ENCODE measurements at places on chromosomes 2 and 18.
A peak's percentile ranks its signal among the peaks of the same experiment; 100 is the strongest.

- DNase-seq, result no peak
Observed at GRCh38 chr18:45103319-45104048, 422.8 kb downstream of the SETBP1 start.

GRCh38 chr18:44130376-44130942, 550.2 kb upstream of the SETBP1 start:
- DNase-seq, result peak; percentile 8

- no peak for DNase-seq
Observed at GRCh38 chr2:71516253-71516888, 63.0 kb downstream of the DYSF start.

DNA sequence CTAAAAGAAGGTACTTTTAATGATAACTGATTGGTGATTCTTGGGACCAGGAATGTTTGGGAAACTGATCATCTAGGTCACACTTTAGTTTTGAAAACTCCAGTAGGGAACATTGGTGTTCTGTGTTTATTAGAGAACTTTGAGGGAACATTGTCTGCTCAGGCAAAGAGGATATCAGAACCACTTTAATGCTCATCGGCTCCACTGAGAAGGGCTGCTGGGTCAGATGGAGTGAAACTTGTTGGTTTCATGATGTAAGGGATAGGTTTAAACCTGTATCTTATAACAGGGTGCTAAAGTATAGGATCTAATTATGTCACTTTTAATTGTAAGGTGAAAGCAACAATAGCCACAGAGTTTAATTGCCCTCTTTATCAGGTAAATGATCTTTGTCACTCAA, 14.2 kb upstream of the POLI start:
- DNase-seq, result no peak

- DNase-seq, result no peak
Observed at GRCh38 chr2:179098080-179098689, 48.2 kb upstream of the CCDC141 start.

DNA sequence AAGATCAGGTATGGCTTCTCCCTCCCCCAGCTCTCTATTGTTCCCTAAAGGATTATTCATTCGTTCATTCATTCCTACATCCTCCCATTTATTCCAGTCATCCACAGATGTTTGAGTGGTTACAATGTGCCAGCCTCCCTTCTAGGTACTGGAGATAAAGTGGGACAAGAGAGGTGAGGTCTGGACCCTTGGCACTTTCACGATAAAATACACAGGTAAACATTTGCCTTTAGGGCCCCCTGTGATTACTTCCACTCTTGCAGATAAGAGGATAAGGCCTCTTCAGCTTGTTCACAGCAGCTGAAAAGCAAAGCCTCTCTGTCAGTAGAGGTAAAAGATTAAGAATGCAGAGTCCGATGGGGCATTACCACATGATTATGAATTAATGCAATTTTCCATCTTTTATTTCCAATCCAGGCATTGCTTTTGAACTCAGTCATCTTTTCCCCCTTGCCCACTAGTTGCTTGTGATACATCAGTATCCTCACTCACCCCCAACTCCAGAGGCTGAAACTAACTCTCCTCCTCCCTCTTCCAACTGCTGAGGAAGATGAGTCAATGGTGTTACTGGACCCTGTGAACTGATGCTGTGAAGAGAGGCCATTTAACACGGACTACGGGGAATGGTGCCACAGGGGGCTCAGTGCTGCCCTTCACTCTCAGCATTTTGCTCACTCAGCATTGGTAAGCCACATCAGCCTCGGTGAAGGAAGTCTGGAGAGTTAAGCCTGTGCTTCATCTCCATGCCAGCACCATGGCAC, 1.1 kb upstream of the DPP4 start:
- no peak for DNase-seq

DNA sequence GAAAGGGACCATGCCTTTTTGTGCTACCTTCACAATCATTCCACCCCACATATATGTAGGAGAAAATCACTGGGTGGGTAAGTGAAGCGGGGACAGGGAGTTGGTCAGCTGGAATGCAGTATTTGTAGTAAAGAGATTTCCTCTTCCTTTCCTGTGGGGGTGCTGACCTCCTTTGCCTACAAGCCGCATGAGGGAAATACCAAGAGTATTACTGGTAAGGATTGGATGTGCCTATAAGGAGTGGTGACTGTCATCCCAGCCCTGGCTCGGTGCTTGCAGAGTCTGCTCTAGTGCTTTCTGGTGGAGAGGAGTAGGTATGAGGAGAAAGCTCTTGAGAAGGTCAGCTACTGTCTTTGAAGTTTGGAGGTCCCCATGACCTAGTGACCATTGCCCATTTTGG, 324.6 kb downstream of the HRH4 start:
- no peak for DNase-seq

GRCh38 chr2:204486805-204487204, 58.5 kb upstream of the PARD3B start:
- peak; percentile 47 for DNase-seq

DNA sequence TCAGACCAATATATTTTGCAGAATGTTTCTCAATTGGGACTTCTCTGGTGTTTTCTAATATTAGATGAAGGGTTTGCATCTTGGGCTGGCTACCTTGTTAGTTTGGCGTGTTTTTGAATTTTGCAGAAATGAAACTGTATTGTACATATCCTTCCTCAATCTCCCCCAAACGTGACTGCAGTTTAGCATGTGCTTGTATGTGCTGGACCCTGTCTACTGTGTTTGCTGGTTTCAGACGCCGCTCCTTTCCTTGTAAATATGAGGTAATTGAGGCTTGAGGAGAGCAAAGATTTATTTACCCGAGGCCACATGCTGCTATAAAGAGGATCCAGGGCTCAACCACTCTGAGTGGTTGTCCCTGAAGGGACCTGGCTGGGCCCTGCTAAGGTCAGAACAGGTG, 57.2 kb downstream of the NGEF start:
- DNase-seq, result no peak

- DNase-seq, result no peak
Observed at GRCh38 chr2:109998-110397, 63.7 kb upstream of the FAM110C start.

DNA sequence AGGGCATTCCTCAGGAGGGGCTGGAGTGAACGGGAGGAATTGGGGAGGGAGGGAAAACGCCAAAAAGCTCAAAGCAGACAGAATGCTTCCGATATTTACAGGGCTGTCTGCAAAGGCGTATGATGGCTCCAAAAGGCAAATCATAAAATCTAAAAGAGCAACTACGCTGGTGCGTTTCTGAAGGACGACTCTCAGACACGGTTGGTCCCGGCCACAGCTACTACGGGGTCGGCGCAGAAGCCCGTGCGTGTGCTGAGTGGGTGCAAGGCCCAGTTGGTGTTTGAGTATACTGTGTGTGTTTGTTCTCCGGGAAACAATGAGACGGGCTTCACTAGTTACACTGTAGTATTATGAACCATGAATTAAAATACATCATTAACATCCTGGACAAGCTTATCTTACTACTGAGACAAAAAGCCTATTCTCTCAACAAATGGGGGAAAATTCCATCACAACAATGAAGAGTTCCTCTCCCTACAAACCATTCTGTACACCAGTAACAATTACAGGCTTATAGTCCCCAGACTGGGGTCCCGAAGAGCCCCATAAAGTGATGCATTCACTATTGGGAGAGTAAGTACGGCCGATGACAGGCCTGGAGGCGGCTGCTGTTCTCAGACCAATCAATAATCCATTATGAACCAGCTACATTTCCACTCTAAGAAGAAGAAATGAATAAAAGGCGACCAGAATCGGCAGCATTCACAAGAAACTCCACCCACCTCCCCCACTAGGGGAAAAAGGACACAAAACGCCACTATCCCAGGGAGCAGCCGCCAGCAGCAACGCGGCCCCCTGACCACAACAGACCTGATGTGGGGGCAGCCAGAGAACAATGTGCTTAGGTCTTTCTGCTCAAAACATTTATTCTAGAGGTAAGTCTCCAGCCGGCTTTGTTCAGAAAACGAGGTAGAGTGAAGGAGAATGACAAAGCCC, 43.4 kb downstream of the ZNF516 start:
- DNase-seq, result no peak
